ENCODE measurements at places on chromosomes 16 and 17. TPM values are rescaled to one million over a fixed set of nuclear protein-coding genes. Genes with fewer than 3 reads are reported as not detected.

DNA sequence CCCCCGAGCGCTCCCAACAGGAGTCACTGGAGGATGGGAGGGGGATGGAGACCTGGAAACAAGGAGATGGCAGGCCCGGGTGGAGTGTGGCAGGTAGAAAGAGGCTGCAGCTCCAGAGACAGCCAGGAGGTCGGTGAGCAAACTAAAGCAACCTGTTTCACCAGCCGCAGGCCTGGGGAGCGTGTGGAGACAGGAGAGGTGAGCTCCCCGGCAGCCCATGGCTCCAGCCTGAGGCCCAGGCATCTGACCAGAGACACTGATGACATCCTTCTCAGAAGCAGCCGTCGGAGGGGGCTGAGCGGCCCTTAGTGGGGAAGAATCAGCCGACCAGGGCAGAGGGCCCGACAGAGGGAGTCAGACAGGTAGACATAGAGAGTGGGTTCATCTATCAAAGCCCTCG lies 165.1 kb downstream of the ZNF423 start:
- no peak for DNase-seq

The GUCY2D gene
- not detected for total RNA-seq

DNA sequence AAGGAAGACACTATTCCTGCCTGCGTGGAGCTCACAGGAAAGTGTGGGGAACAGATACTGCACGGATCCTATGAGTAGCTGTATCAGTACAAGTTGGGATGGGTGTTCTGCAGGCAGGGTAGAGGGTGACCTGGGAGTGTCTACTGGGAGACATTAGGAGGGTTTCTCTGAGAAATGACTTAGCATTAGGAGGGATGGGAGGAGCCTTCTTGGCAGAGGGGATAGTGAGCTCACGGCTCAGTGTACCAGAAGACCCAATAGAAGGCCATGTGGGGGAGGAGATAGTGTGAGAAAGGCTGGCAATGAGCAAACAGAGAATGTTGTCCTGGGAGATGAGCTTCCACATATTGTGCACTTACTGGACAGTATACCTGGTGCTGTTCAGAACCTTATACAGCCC lies 109.1 kb downstream of the MSI2 start:
- no peak for DNase-seq

DNA sequence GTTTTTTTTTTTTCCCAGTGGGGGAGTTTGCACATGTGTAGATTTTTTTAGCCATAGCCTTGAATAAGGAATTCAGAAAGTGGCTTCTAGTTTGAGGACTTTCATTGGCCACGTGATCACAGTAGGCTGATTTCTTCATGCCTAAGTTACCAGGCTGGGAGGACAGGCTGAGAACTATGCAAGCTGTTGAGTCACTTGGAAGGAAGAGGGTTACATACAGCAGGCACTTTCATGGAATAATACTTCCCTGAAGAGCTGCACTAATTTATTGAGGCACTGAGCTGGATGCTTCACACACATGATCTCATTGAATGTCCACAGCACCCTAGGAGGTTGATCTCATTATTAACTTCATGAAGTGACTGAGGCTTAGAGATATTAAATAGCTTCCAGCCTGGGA lies 22.8 kb downstream of the PRKCB start:
- no peak for DNase-seq

DNA sequence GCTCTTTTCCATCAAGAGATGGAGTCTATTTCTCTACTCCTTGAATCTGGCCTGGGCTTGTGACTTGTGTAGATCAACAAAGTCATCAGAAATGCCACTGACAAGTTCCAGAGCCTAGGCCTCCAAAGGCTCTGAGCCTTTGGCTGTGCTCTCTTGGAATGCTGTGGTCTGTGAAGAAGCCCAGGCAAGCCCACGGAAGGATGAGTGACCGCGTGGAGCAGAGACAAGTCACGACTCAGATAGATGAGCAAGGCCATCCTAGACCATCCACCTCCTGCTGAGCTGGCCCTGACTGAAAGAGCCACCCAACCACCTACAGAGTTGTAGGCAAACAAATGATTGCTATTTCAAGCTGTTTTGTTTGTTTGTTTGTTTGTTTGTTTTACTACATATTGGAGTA lies 11.6 kb upstream of the ICAM2 start:
- DNase-seq = no peak

- peak; percentile 39 for DNase-seq
Observed at GRCh38 chr16:50273888-50274325, 7.6 kb downstream of the ADCY7 start.

- no peak for DNase-seq
Observed at GRCh38 chr17:57517632-57518456, 227.3 kb downstream of the CCDC182 start.

The SLC7A6 gene
- 107 TPM for total RNA-seq

DNA sequence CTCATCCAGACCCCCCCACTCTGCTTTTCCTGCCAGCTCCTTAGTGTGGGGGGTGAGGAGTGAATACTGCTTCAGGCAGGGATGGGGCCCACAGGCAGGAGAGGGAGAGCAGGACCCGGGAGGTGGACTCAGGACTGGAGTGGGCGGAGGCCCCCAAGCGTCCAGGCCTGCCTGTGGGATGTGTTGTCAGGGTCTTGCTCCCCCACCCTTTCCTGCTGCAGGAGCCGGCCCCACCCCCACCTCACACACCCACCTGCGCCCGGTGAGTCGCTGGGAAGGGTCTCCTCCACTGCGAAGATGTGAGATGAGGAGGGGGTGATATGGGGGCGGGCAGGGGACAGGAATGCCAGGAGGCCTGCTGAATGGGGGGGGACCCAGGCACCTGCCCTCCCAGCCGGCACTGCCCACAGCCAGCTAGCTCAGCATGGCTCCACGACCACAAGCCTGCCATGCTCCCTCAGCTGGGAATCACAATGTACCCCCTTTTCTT lies 1.1 kb downstream of the FAM171A2 start:
- DNase-seq = no peak

The KCNH4 gene
- total RNA-seq = 0.64 TPM

DNA sequence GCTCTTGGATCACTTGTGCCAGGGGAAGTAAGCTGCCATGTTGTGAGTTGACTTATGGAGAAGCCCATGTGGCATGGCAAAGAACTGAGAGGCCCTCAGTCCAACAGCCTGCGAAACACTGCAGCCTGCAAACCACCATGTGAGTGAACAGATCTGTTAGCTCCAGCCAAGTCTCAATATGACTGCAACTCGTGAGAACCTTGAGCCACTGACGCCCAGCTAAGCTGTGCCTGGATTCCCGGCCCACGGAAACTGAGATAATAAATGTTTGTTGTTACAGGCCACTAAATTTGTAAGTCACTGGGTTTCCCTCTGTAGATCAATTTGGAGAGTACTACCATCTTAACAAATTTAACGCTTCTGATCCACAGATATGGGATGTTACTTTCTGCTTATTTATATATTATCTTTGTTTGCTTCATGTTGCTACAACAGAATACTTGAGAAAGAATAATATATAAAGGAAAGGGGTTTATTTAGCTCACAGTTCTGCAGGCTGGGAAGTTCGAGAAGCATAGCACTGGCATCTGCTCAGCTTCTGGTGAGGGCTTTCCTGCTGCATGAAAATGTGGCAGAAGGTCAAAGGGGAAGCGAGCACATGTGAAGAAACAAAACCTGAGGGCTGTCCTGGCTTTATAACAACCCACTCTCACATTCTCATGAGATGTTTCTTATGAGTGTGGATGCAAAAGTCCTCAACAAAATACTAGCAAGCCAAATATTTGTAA lies 29.4 kb upstream of the ATP2A3 start:
- DNase-seq = no peak
